ENCODE measurements at places on chromosomes 16 and 17. TPM values are rescaled to one million over a fixed set of nuclear protein-coding genes. Genes with fewer than 3 reads are reported as not detected.

The AHSP gene
- total RNA-seq = not detected

The NAGPA gene
- 16.8 TPM for total RNA-seq

The TMEM256 gene
- total RNA-seq = 43.8 TPM

The KRT28 gene
- not detected for total RNA-seq

The FOXJ1 gene
- not detected for total RNA-seq

The TBX6 gene
- 0.19 TPM for total RNA-seq

The MT1M gene
- total RNA-seq = not detected

The CA4 gene
- not detected for total RNA-seq

The ST6GALNAC1 gene
- total RNA-seq = not detected

The IRX5 gene
- total RNA-seq = 19.0 TPM

The KRTAP2-1 gene
- total RNA-seq = not detected

The MT1H gene
- not detected for total RNA-seq

The P4HB gene
- 995 TPM for total RNA-seq

The NACA2 gene
- total RNA-seq = not detected

The GPR139 gene
- not detected for total RNA-seq

The PDIA2 gene
- total RNA-seq = not detected

The SOST gene
- total RNA-seq = not detected

The HIGD1B gene
- not detected for total RNA-seq

The ITGA2B gene
- 0.17 TPM for total RNA-seq

The GINS2 gene
- total RNA-seq = 17.6 TPM

The NTN1 gene
- 10.7 TPM for total RNA-seq

The CUEDC1 gene
- 1.8 TPM for total RNA-seq

The KRTAP4-6 gene
- total RNA-seq = not detected

The GALR2 gene
- not detected for total RNA-seq

The ITGB4 gene
- 2,525 TPM for total RNA-seq

The OGFOD3 gene
- total RNA-seq = 25.6 TPM

The SLC46A1 gene
- total RNA-seq = 12.6 TPM

The KRTAP4-1 gene
- not detected for total RNA-seq

The MT4 gene
- not detected for total RNA-seq

The MRM1 gene
- 10.1 TPM for total RNA-seq

The BTBD17 gene
- not detected for total RNA-seq

The NOD2 gene
- total RNA-seq = 0.17 TPM

The DNASE1L2 gene
- total RNA-seq = 0.67 TPM

The PLCG2 gene
- total RNA-seq = 8.2 TPM

The TEKT1 gene
- total RNA-seq = not detected

The DRC3 gene
- total RNA-seq = 0.11 TPM

The RDM1 gene
- total RNA-seq = 0.50 TPM

The TBC1D3B gene
- 0.50 TPM for total RNA-seq

The TMEM208 gene
- 24.5 TPM for total RNA-seq

The KRT12 gene
- not detected for total RNA-seq

The SMARCE1 gene
- total RNA-seq = 107 TPM

The PCYT2 gene
- total RNA-seq = 23.5 TPM

The CCDC92B gene
- 0.09 TPM for total RNA-seq

The NPTX1 gene
- total RNA-seq = 0.17 TPM

The KRTAP2-2 gene
- total RNA-seq = not detected

The TM4SF5 gene
- not detected for total RNA-seq

The TPSG1 gene
- total RNA-seq = not detected

The NUTF2 gene
- total RNA-seq = 198 TPM

The LCAT gene
- 13.0 TPM for total RNA-seq

The CLEC19A gene
- total RNA-seq = under 0.01 TPM

The PYY gene
- total RNA-seq = not detected
